Mucosa of gallbladder (tissue), 1 donor: ENCODE measurements at places on chromosomes 6 and 20.

GRCh38 chr6:166851426-166851825, 104.9 kb downstream of the RNASET2 start:
- DNase-seq: no peak

DNA sequence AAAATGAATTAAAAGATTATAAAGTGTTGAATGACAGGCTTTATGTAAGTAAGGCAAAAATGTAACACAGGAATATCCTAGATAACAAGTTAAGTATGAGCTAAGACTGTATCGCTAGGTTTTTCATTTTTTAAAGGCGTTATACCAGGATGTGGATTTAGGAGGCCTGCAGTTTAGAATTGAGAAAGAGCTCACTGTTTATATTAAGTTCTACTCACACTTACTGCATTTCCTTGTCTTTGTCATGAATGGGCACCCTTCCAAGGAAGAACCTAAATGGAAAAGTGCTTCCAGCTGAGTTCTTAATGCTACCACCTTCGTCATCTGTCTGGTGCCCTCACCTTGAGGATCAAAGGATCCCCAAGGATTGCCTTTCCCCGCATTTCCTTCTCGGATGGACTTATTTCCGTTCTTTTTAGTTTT, 148.7 kb downstream of the SOX4 start:
- DNase-seq: no peak

- no peak for DNase-seq
Measured at GRCh38 chr6:79874531-79875134, 72.7 kb downstream of the ELOVL4 start.

DNA sequence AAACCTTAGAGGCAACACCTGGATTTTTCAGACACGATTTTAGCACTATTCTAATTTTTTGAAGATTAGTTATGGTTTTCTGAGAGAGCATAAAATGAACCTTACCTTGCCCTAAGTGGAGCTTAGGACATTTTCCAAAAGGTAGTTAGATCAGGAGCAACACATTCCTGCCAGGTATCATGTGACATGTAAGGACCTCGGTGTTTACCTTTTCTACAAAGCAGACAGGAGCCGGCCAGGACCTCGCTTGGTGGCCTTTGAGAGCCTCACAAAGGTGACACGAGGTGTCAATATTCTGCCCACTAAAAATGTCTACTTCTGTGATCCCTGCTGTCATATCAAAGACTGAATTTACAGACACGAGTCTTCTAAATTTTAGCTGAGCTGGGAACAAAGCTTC, 174.9 kb downstream of the SMOC2 start:
- no peak for DNase-seq

GRCh38 chr6:44679438-44680201, 292.1 kb downstream of the CDC5L start:
- no peak for DNase-seq

- DNase-seq: no peak
Measured at GRCh38 chr6:137043710-137044365, 927 bp downstream of the IL20RA start.

DNA sequence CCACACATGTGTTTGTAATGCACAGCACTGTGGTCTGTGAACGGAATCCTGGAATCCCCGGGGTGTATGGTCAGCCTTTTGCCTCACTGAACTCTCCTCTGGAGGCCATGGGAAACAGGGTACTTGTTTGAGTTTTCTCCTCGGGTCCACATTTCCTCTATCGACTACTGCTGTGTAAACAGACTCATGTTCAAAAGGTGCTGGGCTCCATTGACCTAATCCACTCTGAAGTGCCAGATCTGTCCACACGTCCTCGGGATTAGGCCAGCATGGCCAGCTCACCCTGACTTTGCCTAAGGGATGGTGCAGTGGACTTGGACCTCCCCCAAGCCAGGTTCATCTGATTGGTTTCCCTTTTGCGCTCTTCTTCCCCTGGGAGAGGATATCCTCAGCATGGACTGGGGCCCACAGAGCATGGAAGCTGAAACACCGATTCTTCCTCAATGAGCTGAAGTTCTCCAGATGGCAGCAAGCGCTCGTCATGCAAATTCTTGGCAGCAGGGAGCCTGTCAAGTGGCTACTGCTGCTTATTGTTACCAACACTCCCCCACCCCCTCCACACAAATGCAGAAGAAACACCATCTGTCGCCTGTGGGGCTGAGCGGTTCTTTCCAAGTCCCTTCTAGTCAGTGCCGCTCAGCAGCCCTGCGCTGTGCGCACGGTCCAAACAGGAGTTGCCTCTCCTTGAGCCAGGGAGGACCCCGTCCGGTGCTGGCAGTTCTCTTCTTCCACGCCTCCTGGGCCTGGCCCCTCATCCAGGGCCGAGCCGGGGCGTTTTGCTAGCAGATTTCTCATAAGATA, 292.6 kb upstream of the MARCKS start:
- DNase-seq: peak; percentile 88

GRCh38 chr6:106773522-106773921, 144.1 kb downstream of the QRSL1 start:
- no peak for DNase-seq

DNA sequence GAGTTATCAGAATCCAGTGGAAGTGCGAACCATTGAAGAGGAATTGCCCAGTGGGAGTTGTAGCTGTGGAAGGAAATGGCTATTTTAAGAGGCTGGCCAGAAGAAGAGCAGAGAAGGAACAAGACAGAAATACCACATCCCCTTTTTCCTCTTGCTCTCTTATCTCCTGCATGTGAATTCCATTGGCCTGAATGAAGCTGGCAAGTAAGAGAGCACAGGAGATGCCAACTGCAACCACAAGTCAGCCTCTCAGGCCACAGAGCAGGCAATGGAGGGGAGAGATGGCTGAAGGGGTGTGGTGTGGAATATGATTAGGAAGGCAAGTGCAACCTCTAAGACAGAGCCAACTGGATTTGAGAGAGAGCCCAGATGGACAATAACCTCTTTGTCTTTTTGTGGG, 362.7 kb upstream of the IMPG1 start:
- no peak for DNase-seq

DNA sequence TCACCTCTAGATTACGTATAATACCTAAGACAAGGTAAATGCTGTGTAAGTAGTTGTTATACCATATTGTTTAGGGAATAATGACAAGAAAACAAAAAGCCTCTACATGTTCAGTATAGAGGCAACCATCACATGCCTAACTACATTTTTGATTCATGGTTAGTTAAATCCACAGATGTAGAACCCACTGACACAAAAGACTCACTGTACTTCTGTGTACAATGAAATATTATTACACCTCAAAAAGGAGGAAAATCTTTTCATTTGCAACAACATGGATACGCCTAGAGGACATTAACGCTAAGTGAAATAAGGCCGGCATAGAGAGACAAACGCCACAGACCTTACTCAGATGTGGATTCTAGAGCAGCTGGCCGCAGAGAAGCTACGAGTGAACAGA, 50.5 kb downstream of the NINL start:
- no peak for DNase-seq

GRCh38 chr20:62116558-62117361, 5.5 kb upstream of the LSM14B start:
- no peak for DNase-seq

DNA sequence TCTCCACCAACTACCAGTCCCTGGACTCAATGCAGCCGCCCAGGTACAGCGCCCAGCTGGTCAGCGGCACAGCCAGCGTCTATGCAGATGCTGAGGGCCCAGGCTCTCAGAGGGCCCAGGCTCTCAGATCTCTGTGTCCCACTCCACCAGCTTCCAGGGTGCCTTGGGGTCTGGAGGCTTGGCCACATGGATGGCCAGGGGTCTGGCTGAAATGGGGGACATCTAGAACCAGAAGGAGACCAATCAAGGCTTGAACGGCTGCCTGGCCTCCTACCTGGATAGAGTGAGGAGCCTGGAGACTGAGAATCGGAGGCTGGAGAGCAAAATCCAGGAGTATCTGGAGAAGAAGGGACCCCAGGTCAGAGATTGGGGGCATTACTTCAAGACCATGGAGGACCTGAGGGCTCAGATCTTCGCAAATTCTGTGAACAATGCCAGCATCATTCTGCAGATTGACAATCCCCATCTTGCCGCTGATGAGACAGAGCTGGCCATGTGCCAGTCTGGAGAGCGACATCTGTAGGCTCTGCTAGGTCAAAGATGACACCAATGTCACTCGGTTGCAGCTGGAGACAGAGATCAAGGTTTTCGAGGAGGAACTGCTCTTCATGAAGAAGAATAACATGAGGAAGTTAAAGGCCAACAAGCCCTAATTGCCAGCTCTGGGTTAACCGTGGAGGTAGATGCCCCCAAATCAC, 44.1 kb upstream of the GRM4 start:
- DNase-seq: no peak

DNA sequence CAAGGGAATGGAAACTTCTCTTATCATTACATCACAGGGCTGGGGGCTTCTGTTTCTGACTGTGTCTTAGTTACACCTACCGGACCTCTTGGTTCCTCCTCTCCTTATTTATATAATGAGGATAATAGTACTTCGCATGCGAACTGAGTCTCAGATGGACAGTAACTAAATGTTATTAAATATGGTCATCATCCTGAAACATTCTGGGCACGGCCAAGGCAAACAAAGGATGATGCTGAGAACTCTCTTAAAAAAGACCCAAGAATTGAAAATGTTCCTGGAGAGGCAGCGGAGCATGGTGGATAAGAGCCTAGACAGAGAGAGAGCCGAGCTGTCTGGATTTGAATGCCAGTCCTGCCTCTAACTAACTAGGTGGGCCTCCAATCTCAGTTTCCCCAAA, 119.8 kb upstream of the SASH1 start:
- DNase-seq: no peak

DNA sequence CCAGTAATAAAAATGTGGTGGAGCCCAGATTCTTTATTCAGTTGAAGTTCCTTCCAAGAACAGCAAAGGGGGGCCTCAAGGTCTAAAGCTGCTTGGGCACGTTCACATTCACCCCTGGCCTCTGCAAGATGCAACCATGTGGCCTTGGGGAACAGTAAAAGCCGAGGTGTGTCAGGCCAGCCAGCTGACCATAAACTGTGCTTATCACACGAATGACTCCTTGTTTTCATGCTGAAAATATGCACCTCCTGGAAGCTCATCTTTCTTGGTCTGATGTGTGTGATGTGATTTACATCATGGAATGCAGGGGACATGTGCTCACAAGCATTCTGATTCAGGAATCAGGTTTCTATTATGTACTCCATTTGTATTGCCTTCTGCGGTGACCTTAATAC, 211.6 kb upstream of the MARCKS start:
- DNase-seq: no peak

- DNase-seq: no peak
Measured at GRCh38 chr6:168852376-168852884, 401.2 kb downstream of the THBS2 start.

- DNase-seq: no peak
Measured at GRCh38 chr6:151260205-151260604, 20.4 kb downstream of the AKAP12 start.
